ENCODE measurements at places on chromosomes 6 and 20.
A peak's percentile ranks its signal among the peaks of the same experiment; 100 is the strongest.

DNA sequence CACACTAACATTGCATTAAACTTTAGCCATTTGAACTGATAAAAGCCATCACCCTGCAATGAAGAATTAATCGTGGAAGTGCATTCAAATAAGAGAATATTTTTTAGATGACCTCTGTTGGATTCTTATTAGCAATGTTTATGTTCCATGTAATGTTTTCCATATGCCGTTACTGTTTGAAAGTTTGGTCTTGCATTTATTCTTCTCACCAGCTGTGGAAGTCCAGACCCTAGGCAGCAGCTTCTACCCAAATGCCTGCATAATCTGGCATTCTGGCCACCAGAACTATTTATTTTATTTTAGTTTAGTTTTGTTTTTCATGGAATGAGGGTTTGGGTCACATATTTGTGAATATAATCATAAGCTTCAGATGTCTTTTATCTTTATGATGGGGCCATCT is 140.4 kb downstream of the SAMD5 start:
- DNase-seq, result no peak

DNA sequence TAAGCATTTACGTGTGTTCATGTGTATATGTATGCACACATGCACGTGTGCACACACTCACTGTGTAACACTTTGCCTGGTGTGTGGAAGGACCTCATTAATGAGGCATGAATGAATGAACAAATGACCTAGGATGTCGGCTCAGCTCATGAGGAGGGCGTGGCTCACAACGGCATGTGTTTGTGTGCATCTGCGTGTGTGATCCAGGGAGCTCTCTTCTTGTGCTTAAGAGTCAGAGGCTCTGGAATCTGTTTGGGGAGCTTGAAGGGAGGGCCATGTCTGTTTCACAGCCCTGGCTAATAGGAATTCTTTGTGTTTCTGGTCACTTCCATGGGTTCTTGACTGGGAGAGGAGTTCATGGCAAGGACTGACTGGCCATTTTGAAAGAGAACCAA is 32.7 kb downstream of the TOX2 start:
- no peak for DNase-seq

DNA sequence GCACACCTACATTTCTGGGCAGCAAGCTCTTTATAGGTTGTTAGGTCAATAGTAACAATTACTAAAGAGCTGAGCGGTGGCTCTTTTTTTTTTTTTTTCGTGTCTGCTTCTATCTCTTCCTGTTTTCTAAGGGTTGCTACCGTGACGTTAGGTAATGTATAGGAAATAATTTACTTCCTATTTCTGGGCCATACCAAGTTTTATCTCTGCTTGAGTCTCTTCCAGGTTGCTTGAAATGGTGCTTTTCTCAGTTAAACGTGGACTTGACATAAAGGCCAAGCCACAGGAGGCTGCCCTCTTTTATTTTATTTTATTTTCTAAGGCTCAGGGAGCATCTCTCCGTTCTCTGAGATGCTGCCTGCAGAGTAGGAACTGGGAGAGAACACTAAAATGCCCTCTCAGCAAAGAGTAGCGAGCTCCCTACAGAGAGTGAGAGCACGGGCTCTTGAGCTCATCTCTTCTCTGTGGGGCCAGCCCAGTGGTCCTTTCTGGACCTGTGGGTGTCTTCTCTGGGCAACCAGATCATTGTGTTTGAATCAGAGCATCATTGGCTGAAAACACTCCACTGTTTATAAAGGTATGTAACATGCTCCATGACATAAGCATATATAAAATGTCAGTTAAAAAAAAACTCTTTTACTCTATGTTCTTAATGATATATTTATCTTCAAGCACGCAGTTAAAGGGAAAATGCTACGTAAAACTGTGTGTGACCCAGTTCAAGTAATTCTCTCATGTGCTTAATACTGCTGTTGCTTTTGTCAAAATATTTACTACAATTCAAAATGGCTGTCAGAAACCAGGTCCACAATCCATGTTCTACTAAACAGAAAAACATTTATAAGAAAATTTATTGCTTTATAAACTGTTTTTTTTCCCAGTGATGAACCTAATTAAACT is at the start of gene ZNF831:
TSS of gene ZNF831 (plus strand) at position 191 of the 900 bp plus-strand sequence. CDS start 27,199 bp downstream, outside the sequence.
- no peak for DNase-seq

DNA sequence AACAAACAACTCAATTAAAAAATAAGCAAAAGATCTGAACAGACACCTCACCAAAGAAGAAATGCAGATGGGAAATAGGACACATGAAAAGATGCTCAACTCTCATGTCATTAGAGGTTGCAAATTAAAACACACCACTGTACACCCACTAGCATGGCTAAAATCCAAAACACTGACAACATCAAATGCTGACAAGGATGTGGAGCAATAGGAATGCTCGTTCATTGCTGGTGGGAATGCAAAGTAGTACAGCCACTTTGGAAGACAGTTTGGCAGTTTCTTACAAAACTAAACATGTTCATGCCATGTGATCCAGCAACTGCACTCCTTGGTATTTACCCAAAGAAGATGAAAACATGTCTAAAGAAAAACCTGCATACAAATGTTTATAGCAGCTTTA is 47.2 kb downstream of the CDK19 start:
- no peak for DNase-seq

DNA sequence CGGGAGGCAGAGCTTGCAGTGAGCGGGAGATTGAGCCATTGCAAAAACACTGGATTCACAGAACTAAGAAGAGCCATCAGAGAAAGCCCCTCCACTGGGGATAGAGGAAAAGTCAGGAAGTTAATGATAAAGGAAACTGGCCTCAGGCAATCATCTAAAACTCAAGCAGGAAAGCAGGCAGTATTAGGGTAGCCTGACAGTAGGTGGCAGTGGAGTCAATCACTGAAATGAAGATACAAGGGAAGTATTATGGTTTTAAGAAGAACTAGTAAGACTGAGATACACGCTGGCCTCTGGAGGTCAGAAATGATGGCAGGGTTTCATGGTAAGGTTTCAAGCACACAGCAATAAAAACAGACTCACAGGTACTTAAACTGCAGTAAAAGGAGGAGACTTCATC is 578.3 kb downstream of the HACE1 start:
- peak; percentile 74 for DNase-seq

DNA sequence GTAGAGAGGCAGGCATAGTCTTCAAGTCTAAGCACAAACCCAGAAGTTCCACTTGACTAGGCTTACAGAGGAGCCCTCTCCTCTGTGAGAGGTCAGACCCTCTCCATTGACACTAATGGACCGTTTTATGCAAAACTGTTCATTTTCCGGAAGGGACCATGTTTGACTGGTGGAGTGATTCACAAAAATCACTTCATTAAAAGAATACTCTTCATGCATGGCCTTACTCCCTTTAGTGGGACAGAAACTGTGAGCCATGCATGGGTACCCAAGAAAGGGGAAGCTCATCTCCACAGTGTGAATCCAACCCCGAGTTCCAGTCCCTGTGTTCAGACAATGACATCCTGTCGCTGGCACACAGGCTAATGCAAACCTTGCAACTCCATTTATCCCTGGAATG is 63.2 kb downstream of the OLIG3 start:
- no peak for DNase-seq

DNA sequence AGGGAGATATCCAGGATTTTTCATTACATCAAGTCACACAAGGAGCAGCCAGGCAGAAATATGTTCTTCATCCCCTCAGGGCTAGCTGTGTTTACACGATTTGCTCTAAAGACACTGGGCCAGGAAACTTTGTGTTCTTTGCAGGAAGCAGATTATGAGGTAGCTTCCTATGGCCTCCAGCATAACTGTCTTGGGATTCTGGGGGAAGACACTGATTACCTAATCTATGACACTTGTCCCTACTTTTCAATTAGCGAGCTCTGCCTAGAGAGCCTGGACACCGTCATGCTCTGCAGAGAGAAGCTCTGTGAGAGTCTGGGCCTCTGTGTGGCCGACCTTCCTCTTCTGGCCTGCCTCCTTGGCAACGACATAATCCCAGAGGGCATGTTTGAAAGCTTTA is 11.2 kb downstream of the FAM120B start:
- DNase-seq, result no peak

DNA sequence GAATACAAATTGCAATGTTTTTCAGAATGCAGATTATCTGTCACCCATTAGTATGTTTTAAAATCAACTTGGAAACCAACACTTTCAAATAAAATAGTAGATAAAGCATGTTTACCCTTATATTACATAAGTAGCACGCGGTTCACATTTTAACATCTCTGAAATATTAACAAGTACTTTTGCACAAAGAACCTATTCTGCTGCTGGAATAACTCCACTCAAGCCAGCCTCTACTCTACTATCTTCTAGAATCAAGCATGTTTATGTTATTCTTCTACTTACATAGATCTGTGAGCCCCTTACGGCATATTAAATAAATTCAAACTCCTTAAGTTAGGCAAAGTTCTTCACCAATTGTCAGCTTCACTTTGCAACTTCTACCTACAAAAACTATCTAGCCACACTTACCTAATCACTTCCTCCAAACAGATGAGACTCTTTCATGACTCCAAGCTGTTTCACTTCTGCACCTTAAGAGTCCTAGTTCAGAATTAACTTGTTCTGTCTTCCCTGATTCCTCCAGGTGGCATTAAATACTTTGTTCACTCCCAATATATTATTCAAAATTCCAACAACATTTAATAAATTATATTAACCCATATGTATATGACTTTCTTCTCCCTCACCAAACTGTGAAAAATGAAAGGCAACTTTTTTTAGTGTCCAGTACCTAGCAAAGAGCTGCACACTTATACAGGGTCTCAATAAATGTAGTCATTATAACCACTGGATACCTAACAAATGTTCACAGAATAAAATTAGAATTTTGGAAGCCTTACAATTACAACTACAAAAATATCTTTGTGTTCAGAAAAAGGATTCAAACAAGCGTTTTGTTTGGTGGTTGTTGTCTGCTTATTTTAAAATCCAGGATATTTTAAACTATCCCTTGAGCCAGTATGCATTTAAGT is 12.1 kb downstream of the CEP85L start:
- DNase-seq, result no peak

DNA sequence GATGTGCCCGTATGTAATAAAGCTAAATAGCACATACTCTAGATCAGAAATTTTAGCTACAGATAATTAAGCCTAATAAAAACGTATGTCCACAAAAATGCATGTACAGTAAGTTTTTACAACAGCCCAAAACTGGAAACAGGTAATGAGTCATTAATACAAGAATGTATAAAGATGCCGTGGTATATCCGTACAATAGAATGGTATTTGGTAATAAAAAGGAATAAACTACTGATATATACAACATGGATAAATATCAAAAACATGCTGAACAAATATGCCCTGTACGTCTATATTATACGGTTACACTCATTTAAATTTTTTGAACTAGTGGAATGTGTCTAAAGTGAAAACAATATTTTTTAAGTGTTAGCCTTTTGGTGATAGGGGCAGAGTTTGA is 128.2 kb upstream of the ADGRB3 start:
- no peak for DNase-seq

GRCh38 chr20:10560686-10561085 is 113.1 kb downstream of the JAG1 start:
- no peak for DNase-seq

DNA sequence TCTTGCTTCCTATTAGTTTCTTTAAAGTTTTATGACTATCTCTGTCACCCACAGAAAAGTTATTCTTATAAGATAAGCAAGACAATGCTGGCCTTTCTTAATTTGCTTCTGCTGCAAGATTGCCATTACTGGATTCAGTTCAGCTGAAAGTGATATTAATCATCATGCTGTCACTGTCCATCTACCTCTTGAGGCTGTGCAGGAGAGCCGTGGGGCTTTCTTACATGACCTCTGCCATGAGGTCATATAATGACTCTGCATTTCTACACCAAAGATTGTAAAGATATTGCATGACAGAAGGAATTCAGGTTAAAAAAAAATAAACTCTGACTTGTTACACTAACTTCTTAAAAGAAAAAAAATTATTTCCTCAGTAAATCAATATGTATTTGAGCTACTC is 106.9 kb downstream of the TRDN start:
- DNase-seq, result peak; percentile 71

- no peak for DNase-seq
Observed at GRCh38 chr6:110635096-110635495, 158.7 kb upstream of the SLC22A16 start.

- DNase-seq, result no peak
Observed at GRCh38 chr6:137219664-137220252, 573 bp upstream of the IFNGR1 start.

- no peak for DNase-seq
Observed at GRCh38 chr6:109297406-109298110, 84.7 kb downstream of the CD164 start.

DNA sequence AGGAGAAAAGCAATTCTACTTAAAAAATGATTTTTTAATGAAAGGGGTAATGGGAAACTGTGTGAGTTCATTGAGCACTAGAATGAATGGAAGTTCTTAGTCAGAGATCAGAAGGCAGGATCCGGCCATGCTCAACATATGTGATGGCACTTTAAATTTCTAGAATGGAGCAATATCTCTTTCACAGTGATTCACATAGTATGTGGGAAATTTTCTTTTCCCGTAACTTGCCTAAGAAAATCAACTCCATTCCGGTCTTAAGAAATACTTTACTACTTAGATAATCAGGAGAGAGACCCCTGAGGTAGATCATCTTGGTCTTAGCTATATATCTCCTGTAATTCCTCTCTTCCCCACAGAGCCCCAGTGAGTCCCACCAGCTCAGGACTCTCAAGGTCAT is 131.8 kb downstream of the SCML4 start:
- DNase-seq, result no peak

DNA sequence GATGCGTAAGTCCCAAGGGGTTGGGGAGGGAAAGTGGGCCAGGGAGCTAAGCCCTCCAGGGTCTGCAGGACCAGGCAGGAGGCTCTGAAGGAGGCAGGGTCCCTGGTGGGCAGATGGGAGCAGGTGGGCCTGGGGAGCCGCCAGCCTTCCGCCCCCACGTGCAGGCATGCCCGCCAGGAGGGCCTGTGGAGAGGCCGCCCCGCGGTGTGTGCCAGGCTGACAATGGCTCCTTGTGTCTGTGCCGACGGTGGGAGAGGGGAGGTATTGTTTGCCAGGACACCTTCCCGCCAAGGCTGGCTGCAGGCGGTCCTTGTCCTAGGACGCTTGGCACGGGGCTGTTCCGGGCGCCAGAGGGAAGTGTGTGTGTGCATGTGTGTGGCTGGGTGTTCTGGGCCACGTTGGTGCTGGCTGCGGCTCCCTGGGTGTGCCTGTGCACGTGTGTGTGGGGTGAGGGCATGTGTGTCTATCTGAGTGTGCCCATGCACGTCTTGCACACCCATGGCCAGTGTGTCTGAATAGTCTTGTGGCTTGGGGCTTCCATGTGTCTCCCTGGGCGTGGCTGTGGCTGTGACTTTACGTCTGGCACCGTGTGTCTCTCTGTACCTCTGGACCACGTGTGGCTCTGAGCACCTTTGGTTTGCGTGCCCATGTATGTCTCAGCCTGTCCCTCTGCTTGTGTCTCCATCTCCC is 153.0 kb downstream of the CEBPB start:
- DNase-seq, result peak; percentile 36

GRCh38 chr6:113049190-113049589 is 702.1 kb downstream of the RFPL4B start:
- no peak for DNase-seq
